Osteocyte (in vitro differentiated cells): ENCODE measurements at places on chromosomes 11 and 22.

- no peak overlapping the region for H3K4me3 ChIP-seq
- H3K4me1 ChIP-seq: no peaks in the 10 kb centered on the region
- peaks cover 44% of the 10 kb centered on the region for H3K27me3 ChIP-seq
- H3K36me3 ChIP-seq: no peaks in the 10 kb centered on the region
Observed at GRCh38 chr11:130340671-130341319, 26.1 kb upstream of the ZBTB44 start.

GRCh38 chr11:2366733-2367132 is 10.4 kb upstream of the CD81 start:
- no peaks in the 10 kb centered on the region for H3K4me1 ChIP-seq
- H3K4me3 ChIP-seq: no peak overlapping the region
- H3K27ac ChIP-seq: no peak overlapping the region
- H3K36me3 ChIP-seq: no peaks in the 10 kb centered on the region
- DNase-seq: no peak

DNA sequence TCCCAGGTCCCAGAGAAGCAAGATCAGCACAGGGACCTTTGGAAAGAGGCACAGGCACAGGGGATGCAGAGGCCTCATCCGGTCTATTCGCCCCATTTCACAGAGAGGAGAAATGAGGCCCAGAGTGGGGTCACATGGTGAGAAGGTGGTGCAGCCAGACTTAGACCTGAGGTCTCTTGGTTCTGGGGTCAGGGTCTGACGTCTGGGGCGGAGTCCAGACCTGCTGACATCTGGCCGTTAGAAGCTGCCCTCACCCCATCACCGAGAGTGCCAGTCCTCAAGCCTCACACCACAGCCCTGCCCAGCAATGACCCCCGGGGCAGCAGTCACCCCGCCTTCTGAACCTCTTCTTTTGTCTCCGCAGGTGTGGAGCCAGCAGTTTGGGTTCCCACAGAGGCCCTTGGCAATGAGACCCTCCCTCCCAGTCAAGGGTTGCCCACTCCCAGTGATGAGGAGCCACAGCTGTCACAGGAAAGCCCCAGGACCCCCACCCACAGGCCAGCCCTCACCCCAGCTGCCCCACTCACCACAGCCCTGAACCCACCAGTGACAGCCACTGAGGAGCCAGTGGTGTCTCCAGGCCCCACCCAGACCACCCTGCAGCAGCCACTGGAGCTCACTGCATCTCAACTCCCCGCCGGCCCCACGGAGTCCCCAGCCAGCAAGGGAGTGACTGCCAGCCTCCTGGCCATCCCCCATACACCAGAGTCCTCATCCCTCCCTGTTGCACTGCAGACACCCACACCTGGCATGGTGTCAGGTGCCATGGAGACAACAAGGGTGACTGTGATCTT is 62.4 kb downstream of the OTOG start:
- H3K27ac ChIP-seq: no peak overlapping the region
- H3K36me3 ChIP-seq: no peaks in the 10 kb centered on the region
- H3K4me3 ChIP-seq: no peak overlapping the region
- H3K4me1 ChIP-seq: no peaks in the 10 kb centered on the region

GRCh38 chr22:26398741-26399153 is 30.3 kb upstream of the ASPHD2 start:
- H3K27me3 ChIP-seq: peaks cover 41% of the 10 kb centered on the region
- no peaks in the 10 kb centered on the region for H3K36me3 ChIP-seq
- H3K4me1 ChIP-seq: peaks cover 9% of the 10 kb centered on the region
- no peak overlapping the region for H3K4me3 ChIP-seq
- H3K27ac ChIP-seq: no peak overlapping the region

DNA sequence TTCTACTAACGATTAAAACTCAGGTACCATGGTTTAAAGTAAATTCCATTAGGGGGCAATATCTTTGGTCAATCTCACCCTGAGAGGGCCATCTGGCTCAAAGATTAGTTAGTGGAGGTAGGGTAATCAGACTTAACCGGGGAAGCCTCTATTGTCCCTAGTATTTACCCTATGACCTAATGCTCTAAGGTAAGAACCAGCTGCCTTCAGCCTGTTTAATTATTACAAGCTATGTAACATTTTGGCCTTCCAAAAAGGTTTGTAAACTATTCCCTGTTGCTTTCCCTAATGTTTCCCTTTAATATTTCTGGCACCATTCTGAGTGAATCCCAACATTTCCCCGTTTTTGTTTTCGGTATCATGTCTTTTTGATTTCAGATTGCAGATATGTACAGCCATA is 15.1 kb upstream of the GLYATL1 start:
- H3K4me1 ChIP-seq: peaks cover 2% of the 10 kb centered on the region
- H3K27ac ChIP-seq: no peak overlapping the region
- H3K4me3 ChIP-seq: no peak overlapping the region
- peaks cover 49% of the 10 kb centered on the region for H3K27me3 ChIP-seq
- H3K36me3 ChIP-seq: no peaks in the 10 kb centered on the region
- DNase-seq: no peak

DNA sequence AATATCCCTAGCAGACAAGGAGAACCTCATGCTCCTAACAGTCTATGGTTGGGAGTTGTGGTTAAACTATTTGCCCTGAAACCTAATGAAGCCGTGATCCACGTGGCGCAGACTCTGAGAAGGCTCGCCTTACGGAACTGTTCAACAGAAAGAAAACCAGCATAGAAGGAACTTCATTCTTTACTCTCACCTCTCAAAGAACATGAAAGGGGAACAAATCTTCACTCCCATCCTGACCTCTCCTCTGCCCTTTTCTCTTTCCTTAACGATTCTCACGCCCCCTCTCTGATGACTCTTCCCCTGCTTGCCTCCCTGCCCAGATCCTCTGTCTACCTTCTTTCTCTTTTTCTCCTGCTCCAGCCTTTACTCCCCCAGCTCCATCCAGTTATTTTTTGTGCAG is 54.2 kb downstream of the IRAG1 start:
- no peak overlapping the region for H3K27ac ChIP-seq
- no peak for DNase-seq
- H3K4me3 ChIP-seq: no peak overlapping the region
- H3K36me3 ChIP-seq: peaks cover 8% of the 10 kb centered on the region
- peaks cover 36% of the 10 kb centered on the region for H3K4me1 ChIP-seq

DNA sequence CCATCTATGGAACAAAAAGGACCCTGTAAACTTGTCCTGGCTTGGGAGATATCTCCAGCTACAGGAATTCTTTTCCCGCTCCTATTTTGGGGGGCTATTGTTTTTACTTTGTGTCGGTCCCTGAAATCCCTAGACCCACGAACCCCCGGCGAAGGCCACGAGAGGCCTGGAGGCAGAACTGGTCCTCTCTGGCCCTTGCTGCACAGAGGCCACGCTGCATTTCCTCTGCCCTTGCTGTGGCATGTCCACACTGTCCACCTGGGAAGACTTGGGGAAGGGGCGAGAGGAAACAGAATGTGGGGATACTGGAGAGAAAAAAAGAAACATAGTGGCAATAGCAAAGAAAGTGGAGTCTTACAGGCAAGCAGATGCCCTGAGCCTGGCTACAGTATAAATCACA is 2.3 kb upstream of the ANO1 start:
- H3K36me3 ChIP-seq: no peaks in the 10 kb centered on the region
- peaks cover 81% of the 10 kb centered on the region for H3K27me3 ChIP-seq

DNA sequence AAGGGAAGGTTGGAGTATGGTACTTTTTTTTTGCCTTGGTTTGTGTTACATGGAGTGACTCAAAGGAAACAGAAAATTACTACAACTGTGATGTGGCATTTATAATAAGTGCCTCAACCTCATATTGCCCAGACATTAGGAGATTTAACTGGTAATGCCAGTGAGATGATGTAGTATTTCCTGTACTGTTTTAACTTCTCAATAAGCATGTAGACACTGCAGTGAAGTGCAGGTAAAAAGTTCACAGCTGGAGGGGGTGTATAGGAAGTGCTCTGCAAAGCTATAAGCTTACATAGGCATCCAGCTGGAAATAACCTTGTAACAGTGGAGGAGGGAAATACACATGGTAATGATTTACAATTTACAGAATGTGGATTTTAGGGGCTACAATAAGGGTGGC is 138.2 kb upstream of the MTMR2 start:
- DNase-seq: no peak
- H3K36me3 ChIP-seq: peaks cover 10% of the 10 kb centered on the region
- H3K4me3 ChIP-seq: no peak overlapping the region
- H3K27me3 ChIP-seq: no peaks in the 10 kb centered on the region

- H3K36me3 ChIP-seq: peaks cover 2% of the 10 kb centered on the region
- peaks cover 9% of the 10 kb centered on the region for H3K4me1 ChIP-seq
- no peak overlapping the region for H3K4me3 ChIP-seq
- peaks cover 7% of the 10 kb centered on the region for H3K27me3 ChIP-seq
- DNase-seq: no peak
- no peak overlapping the region for H3K27ac ChIP-seq
Observed at GRCh38 chr22:45968003-45968650, 8.8 kb downstream of the WNT7B start.

DNA sequence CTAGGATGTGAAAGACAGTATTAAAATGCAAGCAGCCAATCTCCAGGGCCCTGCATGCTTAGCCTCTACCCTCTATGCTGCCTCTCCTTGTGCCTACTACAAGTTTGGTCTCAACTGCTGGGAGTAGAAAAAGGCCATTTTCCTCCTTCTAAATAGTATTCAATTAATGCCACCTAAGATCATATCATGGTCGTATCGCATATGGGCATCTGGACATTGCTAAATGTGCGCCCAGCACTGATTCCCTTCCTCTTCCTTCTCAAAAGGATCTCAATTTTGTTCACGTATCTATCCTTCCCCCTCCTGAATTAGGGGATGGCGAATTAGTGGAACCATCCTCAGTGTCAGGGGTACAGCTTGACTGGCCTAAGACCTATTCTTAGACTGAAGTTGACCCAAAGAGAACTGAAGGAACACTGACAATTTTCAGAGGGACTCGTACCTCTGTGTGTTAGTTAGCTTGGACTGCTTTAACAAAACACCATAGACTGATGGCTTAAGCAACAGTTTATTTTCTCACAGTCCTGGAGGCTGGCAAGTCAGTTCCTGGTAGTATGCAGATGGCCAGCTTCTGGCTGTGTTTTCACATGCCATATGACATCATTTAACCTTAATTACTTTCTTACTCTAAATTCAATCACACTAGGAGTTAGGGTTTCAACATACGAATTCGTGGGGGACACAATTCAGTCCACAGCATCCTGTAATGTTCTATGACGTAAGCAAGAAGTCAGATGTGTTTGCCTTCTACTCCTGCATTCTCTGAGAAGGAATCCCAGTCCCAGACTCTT is 8.5 kb upstream of the NUP50 start:
- no peak for DNase-seq
- no peaks in the 10 kb centered on the region for H3K27me3 ChIP-seq
- peaks cover 17% of the 10 kb centered on the region for H3K36me3 ChIP-seq

DNA sequence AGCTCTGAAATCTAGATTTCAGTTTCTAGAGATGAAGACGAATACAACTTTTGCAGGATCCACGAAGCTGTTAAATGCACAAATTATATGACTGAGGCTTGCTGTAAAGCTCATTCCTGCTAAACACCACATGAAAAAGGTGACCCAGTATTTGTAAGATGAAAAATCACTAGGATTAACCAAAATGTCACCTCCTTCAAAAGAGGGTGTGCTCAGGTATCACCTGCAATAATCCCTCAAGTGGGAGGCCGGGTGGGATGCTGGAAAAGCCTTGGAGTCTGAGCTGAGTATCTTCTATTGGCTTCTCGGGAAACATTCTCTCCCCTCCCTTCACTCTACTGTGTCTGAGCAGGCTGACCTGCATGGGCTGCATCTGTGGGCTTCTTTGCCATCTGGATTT is 195.8 kb downstream of the NELL1 start:
- DNase-seq: no peak
- H3K27ac ChIP-seq: no peak overlapping the region
- no peaks in the 10 kb centered on the region for H3K36me3 ChIP-seq
- no peaks in the 10 kb centered on the region for H3K27me3 ChIP-seq
- no peak overlapping the region for H3K4me3 ChIP-seq

DNA sequence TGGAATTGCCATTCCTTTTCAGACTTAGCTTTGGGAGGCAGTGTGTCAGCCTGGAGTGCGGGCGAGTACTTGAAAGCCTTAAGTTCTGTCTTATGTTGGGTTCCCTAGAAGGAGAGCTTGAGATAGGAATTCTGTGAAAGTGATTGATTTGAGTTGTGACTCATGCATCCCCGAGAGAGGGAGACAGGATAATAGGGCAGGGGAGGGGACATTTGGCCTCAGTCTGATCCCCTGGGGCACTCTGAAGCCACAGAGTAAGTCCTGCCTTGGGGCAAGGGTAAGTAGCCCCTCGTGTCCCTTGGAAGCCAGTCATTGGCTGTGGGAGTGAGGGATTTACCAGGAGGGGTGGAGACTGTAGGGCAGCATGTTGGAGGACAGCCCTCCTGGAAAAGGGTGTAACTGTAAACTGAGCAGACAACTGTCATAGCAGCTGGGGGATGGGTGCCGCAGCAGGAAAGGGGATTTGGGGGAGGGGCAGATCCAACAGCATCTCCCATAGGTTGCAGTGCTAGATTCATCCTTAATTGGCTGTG is 44.0 kb downstream of the KIAA1671 start:
- no peak for DNase-seq
- no peaks in the 10 kb centered on the region for H3K36me3 ChIP-seq
- no peaks in the 10 kb centered on the region for H3K27me3 ChIP-seq
- H3K4me3 ChIP-seq: no peak overlapping the region
- no peak overlapping the region for H3K27ac ChIP-seq
